ENCODE measurements at places on chromosomes 16 and 17. TPM values are rescaled to one million over a fixed set of nuclear protein-coding genes. Genes with fewer than 3 reads are reported as not detected.

Gene TAC4
- total RNA-seq: not detected

Gene TVP23A
- not detected for total RNA-seq

Gene NPIPB6
- total RNA-seq: not detected

Gene SCN4A
- under 0.01 TPM for total RNA-seq

Gene EMC6
- 16.9 TPM for total RNA-seq

Gene CSHL1
- total RNA-seq: not detected

Gene ZP2
- total RNA-seq: not detected

Gene C1QL1
- 0.09 TPM for total RNA-seq

Gene TOM1L1
- total RNA-seq: 19.7 TPM

Gene KIF2B
- total RNA-seq: not detected

Gene SPATA22
- not detected for total RNA-seq

Gene KRT17
- 2.4 TPM for total RNA-seq

Gene RCVRN
- total RNA-seq: not detected

Gene SECTM1
- total RNA-seq: 0.36 TPM

Gene EMP2
- 8.8 TPM for total RNA-seq

Gene GLIS2
- total RNA-seq: 1.8 TPM

Gene PSME3IP1
- 77.9 TPM for total RNA-seq

Gene SLC6A2
- not detected for total RNA-seq

Gene KRTAP1-1
- total RNA-seq: not detected

Gene KRT27
- total RNA-seq: not detected
